ENCODE measurements at places on chromosomes 3 and 15. TPM values are rescaled to one million over a fixed set of nuclear protein-coding genes. Genes with fewer than 3 reads are reported as not detected.

DNA sequence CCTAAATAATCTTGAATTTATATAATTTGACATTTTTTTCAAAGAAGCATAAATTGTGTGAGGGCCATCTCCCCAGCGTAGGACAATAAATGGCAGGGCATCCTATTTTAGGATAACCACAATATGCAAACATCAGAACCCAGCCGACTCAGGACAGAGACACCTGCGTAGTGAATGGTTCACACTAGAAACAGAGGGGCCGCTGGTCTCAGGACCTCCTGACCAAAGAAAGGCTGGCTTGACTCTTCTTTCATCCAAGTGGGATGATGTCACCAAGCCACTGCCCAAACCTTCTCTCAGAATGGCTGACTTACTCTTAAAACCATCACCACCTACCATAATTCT is 162.1 kb downstream of the FOXP1 start:
- DNase-seq = no peak

- DNase-seq = no peak
These were observed 112.6 kb upstream of the KBTBD8 start for GRCh38 chr3:66885326-66886000.

- DNase-seq = no peak
These were observed 5.3 kb downstream of the CP start for GRCh38 chr3:149216193-149216869.

GRCh38 chr3:71607364-71607763 is 23.8 kb upstream of the FOXP1 start:
- no peak for DNase-seq

DNA sequence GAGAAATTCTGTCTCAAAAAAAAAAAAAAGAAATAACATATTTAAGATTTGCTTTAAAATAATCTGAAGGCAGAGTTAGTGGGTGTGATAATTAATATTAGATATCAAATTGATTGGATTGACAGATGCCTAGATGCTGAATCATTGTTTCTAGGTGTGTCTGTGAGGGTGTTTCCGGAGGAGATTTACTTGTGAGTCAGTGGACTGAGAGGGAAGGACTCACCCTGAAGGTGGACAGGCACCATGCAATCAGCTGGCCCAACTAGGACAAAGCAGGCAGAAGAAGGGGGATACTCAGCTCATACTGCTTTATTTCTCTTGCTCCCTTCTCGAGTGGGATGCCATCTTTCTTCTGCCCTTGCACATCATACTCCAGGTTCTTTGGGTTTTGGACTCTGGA is 16.7 kb upstream of the RPL24 start:
- DNase-seq = no peak

C3orf49 gene
- 1.00 TPM for polyA plus RNA-seq

PDZRN3 gene
- polyA plus RNA-seq = 48.5 TPM

POC1A gene
- 10.5 TPM for polyA plus RNA-seq

All from left kidney (tissue), 8 donors.